Mammary epithelial cell (primary cell): ENCODE measurements at places on chromosomes 13 and 19.

- no peak for DNase-seq
Measured at GRCh38 chr13:65889368-65889767, 1340.8 kb downstream of the PCDH9 start.

GRCh38 chr13:85419611-85420010, 379.6 kb downstream of the SLITRK6 start:
- DNase-seq, result peak; percentile 62

DNA sequence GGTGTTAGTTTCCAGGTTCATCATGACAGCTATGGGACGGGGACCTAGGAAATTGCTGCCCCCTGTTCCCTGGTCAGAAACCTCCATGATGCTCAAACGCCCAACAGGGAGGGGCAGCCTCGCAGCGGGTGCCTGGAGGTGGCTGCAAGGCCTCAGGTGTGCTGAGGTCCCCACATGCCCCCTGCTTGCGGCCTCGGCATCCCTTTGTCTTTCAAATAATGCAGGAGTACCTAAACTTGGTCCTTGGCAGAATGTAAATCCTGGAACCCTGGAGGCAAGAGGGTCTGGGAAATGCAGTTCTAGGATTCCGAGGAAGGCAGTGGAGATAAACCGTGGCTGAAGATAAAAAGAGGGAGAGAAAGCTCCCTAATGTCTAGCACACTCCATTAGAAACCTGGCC, 52.4 kb downstream of the SKA3 start:
- DNase-seq, result no peak

DNA sequence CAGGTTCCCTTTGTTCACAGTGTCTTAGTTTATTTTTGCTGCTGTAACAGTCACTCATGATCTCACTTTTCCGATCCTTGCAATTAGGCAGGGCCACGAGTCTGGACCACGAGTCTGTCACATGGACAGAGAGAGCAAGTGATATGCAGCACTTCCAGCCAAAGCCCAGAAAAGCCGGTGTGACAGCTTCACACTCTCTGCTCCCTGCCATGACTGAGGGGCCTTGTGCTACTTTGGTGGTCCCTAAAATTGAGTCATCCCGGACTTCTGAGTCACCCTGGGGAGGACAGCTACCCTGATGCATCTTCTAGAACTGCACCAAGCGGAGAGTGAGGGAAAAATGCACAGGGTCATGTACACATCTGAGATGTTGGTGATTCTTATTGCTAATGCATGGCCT, 179.6 kb downstream of the EFNB2 start:
- DNase-seq, result no peak

GRCh38 chr19:46371371-46371901, 24.5 kb downstream of the PPP5C start:
- DNase-seq, result peak; percentile 27

- DNase-seq, result no peak
Measured at GRCh38 chr13:25977671-25978070, 74.1 kb downstream of the SHISA2 start.

DNA sequence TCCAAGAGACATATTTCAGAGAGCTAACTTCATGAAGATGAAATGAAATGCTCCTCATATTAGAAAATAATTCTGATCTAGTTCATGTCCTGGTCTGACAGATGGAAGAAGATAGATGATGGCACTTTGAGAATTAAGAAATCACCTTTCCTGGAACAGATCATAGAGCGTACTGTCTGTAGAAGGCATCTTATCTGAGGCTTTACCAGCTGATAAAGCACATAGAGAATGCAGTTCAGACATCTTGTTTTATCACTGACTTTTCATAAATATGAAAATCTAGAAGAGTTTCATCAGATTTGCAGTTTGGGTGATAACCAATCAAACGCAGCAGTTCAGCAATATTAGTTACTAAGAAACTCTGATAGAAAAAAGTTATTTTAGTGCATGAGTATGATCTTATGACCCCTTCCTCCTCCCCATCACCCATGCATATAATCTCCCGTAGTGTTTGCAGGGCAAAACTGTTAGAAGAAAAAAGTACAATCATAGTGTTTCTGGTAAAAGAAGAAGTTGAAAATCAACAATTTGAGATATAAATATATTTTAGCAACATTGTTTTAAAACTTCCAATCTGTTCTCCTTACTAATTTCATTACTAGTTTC, 585.2 kb downstream of the PCDH9 start:
- DNase-seq, result no peak

GRCh38 chr19:49362048-49362928, at the start of gene TEAD2:
Gene TEAD2 (minus strand): TSS chr19:49362416. CDS start chr19:49360075, 2,341 bp downstream.
- peak; percentile 43 for DNase-seq

GRCh38 chr19:13633109-13633508, 126.8 kb upstream of the CACNA1A start:
- DNase-seq, result no peak

- DNase-seq, result no peak
Measured at GRCh38 chr13:74931698-74932433, 550.1 kb downstream of the TBC1D4 start.

DNA sequence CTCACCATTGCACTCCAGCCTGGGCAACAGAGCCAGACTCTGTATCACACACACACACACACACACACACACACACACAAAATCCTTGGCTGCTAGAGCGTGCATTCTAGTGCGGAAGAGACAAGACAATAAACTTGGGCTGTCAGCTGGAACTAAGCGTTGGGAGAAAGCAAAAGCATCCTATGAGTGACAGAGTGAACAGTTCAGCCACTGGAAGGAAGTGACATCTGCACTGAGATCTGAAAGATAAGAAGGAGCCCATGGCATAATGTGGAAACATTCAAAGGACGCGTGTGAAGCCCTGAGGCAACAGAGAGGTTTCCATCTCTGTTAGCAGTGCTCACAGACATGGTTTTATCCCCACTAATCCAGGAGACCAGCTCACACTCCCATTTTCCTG, 3.5 kb upstream of the SLC1A5 start:
- DNase-seq, result no peak

DNA sequence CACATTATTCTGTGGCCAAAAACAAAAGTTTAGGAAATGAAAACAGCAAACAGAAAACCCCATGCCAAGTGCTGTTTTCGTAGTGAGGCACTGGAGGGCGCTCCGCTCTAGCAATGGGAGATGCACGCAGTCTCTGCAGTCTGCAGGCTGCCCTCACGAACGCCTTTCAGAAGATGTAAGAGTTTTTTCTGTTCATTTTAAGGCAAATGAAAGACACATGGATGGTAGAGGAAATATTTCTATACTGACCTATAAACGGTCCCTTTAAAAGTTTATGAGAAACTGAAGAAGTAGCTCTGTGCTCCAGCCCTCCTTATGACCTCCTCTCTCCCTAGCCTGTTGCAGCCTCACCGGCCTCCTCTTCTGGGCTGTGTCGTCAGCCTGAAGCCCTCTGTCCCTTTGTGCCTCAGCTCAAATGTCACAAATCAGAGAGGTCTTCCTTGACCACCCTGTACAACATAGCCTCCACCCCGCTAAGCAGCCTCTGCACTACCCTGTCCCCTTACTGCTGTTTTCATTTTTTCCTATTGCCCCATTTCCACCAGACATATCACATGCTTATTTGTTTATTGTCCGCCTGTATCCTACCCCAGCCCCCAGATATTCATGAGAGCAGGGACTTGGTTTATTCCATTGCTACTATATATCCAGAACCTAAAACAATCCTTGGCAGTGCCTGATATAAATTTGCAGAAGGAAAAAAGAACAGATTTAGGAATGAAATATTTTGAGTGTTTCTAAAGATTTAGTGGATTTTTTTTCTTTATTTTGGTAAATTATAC, 116.4 kb downstream of the TM9SF2 start:
- DNase-seq, result no peak

DNA sequence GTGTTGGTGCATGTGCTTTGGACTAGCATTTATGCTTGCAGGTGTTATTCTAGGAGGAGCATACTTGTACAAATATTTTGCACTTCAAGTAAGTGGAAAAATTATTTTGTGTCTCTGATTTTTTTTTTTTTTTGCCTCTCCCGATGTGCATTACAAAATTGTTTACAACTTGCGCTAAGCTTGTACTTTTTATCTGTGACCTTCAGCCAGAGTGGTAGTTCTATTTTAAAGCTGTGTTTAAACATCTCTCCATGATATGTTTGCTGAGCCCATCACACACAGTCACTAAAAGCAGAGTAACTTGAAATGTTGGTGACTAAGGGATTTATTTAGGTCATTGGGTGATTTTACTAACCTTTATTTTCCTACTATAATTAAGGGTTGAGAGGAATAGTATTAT, 20.8 kb downstream of the ITM2B start:
- no peak for DNase-seq

DNA sequence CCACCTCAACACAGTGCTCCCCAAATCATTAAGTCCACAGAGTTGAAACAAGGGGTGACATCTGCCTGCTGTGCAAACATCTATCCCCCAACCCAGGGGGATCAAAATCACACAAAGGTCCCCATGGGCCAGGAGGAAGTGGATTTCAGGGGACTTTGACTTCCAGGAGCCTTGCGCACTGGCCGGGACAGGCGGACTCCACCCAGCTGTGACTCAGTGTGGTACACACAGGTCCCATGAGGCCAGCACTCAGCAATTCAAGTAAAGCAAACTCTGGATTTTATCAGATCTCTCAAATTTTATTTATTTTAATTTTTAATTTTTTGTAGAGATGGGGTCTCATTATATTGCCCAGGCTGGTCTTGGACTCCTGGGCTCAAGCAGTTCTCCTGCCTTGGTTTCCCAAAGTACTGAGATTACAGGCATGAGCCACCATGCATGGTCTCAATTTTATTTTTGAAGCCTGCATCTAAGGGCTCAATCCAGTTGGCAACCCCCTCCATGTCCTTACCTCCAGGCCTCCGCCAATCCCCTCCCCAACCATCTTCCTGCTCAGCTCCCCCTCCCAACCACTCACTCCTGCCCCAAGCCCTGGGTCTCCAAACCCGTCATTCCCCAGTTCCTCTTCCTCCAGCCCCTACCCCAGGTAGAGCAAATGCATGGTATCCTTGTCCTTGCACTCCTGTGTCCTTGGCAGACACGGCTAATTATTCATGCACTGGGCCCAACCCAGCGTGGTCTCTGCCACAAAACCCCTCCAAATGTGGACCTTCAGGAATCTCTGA, 18.2 kb downstream of the ARHGAP33 start:
- no peak for DNase-seq

DNA sequence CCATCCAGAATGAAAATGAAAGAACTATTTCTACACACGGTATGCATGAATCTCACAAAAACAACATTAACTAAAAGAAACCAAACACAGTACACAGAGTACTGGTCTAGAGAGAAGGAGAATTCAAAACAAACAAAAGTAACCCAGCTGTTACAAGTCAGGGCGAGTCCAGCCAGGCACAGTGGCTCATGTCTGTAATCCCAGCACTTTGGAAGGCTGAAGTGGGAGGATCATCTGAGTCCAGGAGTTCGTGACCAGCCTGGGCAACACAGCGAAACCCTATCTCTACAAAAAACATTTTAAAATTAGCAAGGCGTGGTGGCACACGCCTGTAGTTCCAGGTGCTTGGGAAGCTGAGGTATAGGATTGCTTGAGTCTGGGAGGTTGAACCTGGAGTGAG, 1.7 kb upstream of the PSMC4 start:
- DNase-seq, result peak; percentile 75

DNA sequence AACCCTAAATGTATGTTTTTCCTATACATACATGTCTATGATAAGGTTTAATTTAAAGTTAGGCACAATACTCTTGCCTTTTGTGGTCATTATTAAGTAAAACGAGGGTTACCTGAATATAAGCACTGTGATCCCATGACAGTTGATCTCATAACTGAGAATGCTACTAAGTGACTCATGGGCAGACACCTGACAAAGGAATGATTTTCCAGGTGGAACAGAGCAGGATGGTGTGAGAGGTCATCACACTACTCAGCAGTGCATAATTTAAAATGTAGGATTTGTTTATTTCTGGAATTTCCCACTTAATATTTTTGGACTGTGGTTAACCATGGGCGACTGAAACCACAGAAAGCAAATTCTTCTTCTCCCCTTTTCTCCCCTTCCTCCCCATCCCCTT, 178.9 kb downstream of the UGGT2 start:
- peak; percentile 40 for DNase-seq

- no peak for DNase-seq
Measured at GRCh38 chr19:16141043-16141442, 2.4 kb upstream of the HSH2D start.

DNA sequence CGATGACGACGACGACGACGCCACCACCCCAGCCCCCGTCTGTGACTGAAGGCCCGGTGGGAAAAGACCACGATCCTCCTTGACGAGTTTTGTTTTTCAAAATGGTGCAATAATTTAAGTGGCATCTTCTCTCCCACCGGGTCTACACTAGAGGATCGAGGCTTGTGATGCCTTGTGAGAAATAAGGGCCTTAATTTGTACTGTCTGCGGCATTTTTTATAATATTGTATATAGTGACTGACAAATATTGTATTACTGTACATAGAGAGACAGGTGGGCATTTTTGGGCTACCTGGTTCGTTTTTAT, 2.5 kb downstream of the KLF2 start:
- no peak for DNase-seq

DNA sequence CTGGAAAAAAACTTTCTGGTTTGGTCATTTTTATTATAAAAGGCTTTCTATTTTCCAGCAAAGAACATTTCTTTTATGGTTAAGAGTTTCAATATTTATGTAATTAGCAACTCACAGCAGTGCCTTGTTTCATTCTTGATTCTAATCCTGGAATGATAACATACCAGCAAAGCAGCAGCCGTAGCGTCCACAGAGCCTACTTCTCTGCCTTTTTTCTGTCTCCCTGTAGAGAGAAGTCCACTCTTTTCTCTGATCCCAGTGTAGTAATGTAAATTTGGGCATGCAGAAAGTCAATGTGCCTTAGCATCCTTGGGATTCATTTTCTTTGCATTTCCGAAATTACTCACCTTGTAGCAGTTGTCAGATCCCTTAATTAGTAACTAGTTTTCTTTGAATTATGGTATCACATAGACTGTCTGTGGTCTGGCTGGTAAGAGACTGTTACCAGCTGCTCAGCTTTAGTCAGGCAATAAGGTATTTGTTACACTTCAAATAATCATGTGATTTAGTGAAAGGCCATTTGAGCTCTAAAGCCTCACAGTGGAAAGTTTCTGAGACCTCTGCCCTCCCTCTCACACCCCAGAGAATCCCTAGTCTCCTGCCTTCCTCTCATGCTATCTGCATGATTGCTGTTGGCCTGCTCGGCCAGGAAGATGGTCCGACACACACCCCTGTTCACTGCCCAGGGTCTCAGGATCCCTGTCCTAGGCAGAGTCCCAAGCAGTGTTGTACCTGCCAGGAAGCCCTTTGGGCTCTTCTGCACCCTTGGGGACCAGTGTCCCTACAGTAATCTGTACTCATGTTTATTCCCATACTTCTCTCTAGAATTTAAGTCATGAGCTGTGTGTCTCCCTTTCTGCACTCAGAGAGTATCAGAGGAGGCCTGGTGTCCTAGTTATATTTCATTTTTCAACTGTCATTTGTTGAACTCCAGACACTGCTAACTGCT, 86.3 kb downstream of the LRCH1 start:
- no peak for DNase-seq

- peak; percentile 10 for DNase-seq
Measured at GRCh38 chr13:39410096-39410901, 192.7 kb downstream of the LHFPL6 start.

DNA sequence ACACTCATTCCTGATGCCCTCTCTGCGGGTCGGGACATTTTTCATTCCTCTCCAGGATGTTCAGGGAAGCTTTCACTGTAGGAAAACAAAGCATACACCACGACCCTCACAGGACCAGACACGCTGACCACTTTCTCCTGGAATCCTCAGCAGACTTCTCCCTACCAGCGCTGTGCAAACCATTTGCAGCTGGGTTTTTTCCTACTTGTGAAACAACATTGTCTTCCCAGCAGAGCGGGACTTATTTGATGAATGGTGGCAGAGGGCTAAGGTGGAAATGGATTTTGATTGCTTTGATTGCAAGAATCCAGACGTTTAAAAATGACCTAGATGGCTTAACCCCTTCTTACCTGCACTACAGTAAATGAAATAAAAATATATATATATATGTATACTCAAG, 265.9 kb downstream of the TBC1D4 start:
- DNase-seq, result no peak
